ENCODE measurements at places on chromosomes 3 and 15.

GRCh38 chr3:134817297-134817696 lies 22.2 kb downstream of the EPHB1 start:
- no peaks in the 10 kb centered on the region for H3K36me3 ChIP-seq
- H3K27me3 ChIP-seq: no peaks in the 10 kb centered on the region
- no peak for DNase-seq
- no peaks in the 10 kb centered on the region for H3K4me1 ChIP-seq
- H3K27ac ChIP-seq: no peak overlapping the region
- no peak overlapping the region for H3K4me3 ChIP-seq

DNA sequence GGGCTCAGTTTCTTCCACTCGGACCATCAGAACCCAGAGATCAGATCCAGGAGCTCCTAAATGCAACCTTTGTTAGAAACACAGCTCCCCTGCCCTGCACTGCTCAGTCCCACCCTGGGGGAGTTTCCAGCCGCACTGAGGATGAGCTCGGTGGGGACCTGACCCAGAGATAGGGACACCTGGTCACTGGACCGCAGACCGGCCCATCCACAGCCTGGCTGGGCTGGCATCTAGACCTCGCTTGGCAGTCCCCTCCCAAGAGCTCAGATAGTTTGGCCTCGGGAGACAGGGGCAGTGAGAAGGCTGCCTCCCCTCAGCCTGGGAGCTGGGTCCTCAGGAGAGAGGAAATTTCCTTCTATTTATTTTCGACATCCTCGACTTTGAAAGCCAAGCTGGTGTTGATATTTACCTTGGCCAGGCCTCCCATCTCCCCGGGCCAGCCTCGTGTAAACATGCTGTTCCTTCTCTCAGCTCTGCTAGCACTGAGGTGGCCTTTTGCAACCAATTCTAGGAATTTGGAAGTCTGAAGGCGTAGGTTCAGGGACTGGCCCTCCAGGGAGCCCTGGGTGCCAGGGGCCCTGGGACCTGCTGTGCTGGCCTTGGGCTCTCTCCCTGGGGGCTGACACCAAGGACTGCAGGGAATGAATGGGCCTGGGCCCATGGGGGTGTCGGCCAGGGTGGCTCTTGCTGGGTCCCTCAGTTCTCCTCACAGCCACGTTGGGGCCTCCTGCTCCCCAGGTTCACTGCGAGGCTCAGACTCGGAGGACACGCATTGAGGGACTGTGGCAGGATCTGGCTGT lies 90.1 kb downstream of the VGLL4 start:
- H3K36me3 ChIP-seq: peaks cover 34% of the 10 kb centered on the region
- peak overlapping the region; percentile 47 for H3K27ac ChIP-seq
- H3K4me3 ChIP-seq: no peak overlapping the region
- no peak for DNase-seq

DNA sequence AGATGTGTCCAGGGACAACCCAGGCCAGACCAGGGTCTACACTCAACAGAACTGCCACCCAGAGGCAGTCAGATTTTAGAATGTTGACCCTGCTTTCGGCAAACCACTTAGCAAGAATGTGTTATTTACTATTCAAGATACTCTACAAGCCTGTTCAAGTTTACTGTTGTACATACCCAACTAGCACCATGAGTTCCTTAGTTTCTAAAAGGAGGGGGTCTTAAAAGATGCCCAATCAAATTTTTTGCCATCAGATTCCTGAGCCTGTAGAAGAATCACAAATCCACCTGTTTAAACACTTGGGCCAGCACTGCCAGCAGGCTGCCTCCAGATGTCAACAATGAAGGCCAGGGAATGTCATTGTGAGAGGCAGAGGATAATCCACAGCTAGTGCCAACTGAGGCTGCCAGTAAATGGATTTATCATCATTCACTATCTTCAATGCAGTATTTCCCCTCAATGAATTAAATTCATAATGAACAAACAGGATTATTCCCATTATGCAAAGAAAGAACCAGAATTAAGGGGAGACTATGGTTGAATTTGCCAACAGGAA lies 43.5 kb upstream of the SNRPA1 start:
- no peak overlapping the region for H3K27ac ChIP-seq
- no peaks in the 10 kb centered on the region for H3K4me1 ChIP-seq
- no peaks in the 10 kb centered on the region for H3K36me3 ChIP-seq
- DNase-seq: no peak
- H3K27me3 ChIP-seq: no peaks in the 10 kb centered on the region

- no peaks in the 10 kb centered on the region for H3K36me3 ChIP-seq
- H3K27me3 ChIP-seq: no peaks in the 10 kb centered on the region
- no peak overlapping the region for H3K27ac ChIP-seq
Measured at GRCh38 chr3:139526146-139526545, 13.4 kb downstream of the RBP1 start.

DNA sequence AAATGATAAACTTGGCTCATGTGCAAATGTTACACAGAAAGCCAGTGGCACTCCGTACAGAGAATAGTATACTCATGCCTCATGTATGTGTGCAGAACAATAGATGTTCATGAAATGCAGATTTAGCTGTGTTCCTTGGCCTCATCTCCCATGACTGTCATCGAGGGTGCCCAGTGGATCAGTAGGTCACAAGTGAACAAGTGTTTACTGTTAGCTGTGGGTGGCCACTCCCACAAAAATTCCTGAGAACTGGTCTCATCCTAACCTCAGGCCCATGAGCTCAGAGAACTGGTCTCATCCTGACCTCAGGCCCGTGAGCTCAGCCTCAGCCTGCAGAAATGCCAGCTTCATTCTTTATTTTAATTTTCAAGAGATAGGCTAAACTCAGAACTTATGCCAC lies 124.1 kb downstream of the GADL1 start:
- H3K4me3 ChIP-seq: no peak overlapping the region
- DNase-seq: no peak

DNA sequence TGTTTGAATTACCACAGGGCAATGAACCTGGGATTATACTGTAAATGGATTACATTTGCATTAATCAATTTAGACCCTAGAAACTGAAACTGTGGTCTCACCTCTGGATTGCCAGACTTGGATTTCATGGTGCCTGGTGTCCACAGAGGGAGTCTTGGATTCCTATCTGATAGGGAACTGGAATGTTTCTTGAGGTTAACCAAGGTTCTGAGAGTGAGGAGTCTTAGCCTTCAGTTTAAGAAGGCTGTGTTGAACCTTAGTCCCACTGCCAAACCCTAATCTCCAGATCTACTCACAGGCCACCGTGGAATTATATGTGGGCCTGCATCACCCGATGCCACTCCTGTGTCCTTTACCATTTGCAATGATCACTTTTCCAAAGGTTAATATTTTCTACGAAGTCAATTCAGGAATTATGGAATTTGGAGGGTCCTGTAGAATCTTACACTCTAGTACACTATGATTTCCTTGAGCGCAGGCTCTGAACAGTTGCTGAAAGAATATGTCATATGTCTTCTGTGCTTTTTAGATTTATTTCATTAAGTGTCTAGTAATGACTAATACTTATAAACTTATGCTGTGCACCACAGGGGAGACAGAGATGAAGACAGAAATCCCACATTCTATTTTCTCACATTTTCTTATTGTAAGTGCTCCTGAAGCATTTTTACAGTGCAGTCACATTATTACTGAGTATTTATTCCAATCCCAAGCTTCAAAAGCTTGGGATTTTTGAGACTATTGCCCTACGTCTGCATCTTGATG lies 87.9 kb downstream of the EFL1 start:
- no peak overlapping the region for H3K4me3 ChIP-seq
- no peaks in the 10 kb centered on the region for H3K27me3 ChIP-seq
- peaks cover 6% of the 10 kb centered on the region for H3K4me1 ChIP-seq
- no peak for DNase-seq
- no peaks in the 10 kb centered on the region for H3K36me3 ChIP-seq

- H3K4me3 ChIP-seq: no peak overlapping the region
- H3K27me3 ChIP-seq: no peaks in the 10 kb centered on the region
- DNase-seq: no peak
- no peak overlapping the region for H3K27ac ChIP-seq
- no peaks in the 10 kb centered on the region for H3K4me1 ChIP-seq
Measured at GRCh38 chr3:15659254-15659975, 57.9 kb downstream of the BTD start.

- H3K27ac ChIP-seq: no peak overlapping the region
- no peaks in the 10 kb centered on the region for H3K36me3 ChIP-seq
- no peak overlapping the region for H3K4me3 ChIP-seq
- no peaks in the 10 kb centered on the region for H3K27me3 ChIP-seq
- no peak for DNase-seq
Measured at GRCh38 chr3:14334936-14335335, 67.5 kb upstream of the SLC6A6 start.

DNA sequence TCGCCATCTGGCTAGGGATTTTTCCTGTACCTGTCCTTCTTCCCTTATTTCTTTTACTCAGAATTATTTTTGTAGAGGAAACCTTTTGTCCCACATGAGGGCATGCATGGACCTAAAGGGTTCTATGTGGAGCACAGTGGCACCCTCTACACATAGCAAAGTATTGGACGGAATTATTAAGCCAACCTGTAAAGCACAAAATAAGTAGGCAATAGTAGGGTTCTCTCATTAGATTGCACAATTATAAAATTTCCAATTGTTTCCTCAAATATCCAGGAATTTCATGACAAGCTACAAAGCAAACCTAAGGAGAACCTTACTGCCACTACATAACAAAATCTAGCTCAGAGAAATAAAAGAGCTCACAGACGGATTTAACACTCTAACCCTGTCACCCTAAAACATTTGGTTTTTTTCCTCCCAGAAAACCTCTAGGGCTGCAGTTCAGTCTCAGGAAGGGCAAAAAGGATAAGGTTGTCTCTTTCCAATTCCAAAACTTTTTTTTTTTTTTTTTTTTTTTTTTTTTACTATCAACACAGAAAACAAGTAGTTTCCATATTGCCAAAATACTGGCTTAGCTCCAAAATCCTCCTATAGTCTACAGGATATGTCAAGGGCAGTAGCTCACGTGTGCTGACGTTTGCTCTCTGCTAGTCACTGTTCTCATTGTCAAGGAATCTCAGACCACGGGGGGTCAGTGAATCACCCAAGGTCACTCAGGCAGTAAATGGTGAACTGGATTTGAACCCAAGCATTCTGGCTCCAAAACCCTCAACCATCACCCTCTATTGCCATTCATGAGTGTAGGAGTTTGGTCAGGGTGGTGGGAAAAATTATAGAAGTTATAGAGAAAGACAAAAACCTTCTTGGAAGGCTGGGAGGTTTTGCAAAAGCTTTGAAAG lies 52.3 kb downstream of the NCEH1 start:
- H3K4me1 ChIP-seq: no peaks in the 10 kb centered on the region
- no peak for DNase-seq
- no peaks in the 10 kb centered on the region for H3K27me3 ChIP-seq
- H3K36me3 ChIP-seq: no peaks in the 10 kb centered on the region
- no peak overlapping the region for H3K27ac ChIP-seq

DNA sequence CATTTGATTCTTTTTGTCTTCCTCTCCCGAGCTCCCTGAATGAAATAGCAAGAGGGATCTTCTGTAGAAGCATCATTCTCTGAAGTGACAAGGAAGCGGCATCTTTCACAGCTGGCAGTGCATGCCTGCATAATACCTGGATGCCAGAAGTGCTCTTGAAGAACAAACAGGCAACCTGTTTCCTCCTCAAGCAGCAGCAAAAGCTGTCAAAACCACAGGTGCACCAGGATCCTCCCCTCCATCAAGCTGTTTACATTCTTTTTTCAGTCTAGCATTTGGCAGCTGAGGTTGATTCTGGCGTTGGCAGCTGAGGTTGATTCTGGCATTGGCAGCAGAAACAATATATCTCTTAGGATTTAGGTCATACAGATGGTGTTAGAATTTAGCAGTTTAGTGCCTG lies 979.0 kb downstream of the TUSC7 start:
- H3K4me3 ChIP-seq: no peak overlapping the region
- H3K27me3 ChIP-seq: no peaks in the 10 kb centered on the region
- H3K4me1 ChIP-seq: no peaks in the 10 kb centered on the region

GRCh38 chr3:49556500-49557275 lies 2.4 kb downstream of the BSN start:
- H3K27me3 ChIP-seq: no peaks in the 10 kb centered on the region
- no peak for DNase-seq
- H3K4me3 ChIP-seq: no peak overlapping the region
- H3K4me1 ChIP-seq: peaks cover 16% of the 10 kb centered on the region

DNA sequence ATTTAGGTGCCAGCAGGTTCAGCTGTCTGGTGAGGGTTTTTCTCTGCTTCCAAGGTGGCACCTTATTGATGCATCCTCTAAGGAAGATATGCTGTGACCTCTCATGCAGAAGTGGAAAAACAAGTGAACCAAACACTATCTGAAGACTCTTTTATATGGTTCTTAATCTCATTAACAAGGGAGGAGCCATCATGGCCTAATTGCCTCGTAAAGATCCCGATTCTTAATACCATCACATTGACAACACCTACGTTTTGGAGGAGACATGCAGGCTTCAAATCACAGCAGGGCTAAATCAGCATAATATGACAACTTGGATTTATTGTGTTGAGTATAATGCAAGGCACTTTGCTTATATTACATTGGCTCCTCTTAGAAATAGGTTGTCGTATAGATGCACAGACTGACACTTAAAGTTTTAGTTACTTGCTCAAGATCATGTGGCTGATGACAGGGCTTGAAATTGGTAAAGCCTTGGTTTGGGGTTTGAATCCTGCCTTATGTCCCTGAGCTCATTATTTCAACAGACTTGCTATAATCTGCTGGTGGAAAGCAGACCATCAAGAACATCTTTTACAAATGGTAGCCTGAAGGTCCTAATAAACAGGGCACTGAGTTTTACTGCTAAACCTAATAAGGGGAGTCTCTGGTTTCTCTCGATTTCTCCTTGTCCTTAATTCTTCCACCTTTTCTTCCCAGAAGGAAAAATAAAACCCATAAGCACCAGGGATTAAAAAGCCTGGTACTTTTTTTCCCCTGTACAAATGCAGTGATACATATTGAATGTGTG lies 88.2 kb downstream of the PTPRG start:
- DNase-seq: no peak
- no peak overlapping the region for H3K27ac ChIP-seq
- no peaks in the 10 kb centered on the region for H3K36me3 ChIP-seq
- H3K4me1 ChIP-seq: peaks cover 18% of the 10 kb centered on the region

- no peak for DNase-seq
- no peaks in the 10 kb centered on the region for H3K36me3 ChIP-seq
- no peak overlapping the region for H3K27ac ChIP-seq
- H3K4me3 ChIP-seq: no peak overlapping the region
- H3K27me3 ChIP-seq: no peaks in the 10 kb centered on the region
Measured at GRCh38 chr15:90581771-90582352, 52.1 kb downstream of the CRTC3 start.

- no peak overlapping the region for H3K27ac ChIP-seq
- H3K36me3 ChIP-seq: no peaks in the 10 kb centered on the region
- no peak overlapping the region for H3K4me3 ChIP-seq
- H3K27me3 ChIP-seq: no peaks in the 10 kb centered on the region
- no peak for DNase-seq
- no peaks in the 10 kb centered on the region for H3K4me1 ChIP-seq
Measured at GRCh38 chr3:61173676-61174075, 77.6 kb downstream of the FHIT start.

DNA sequence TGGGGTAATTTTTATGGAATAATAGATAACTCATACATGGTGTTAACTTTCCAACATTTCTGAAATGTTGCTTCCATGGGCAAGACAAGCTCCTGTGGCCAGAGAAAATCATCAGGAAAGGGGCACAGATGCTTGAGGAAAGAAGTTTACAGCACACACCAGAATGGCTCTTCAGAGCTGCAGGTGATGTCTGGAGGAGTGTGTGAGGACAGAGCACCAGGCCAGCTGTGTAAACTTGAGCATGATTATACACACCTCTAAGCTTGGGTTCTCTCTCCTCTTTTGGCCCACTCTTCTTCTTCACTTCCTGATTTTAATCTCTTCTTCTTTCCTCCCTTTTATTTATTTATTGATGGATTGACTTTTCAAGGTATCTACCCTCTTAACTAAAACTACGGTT lies 676.0 kb downstream of the GRM7 start:
- H3K4me1 ChIP-seq: no peaks in the 10 kb centered on the region
- no peaks in the 10 kb centered on the region for H3K27me3 ChIP-seq
- DNase-seq: no peak
- no peak overlapping the region for H3K4me3 ChIP-seq
- H3K36me3 ChIP-seq: no peaks in the 10 kb centered on the region

Measured in upper lobe of right lung (tissue), 1 donor.